T-helper 17 cell (primary cell): ENCODE measurements at places on chromosomes 13 and 19.

GRCh38 chr13:44620057-44620456 lies 43.9 kb upstream of the TSC22D1 start:
- DNase-seq: no peak

DNA sequence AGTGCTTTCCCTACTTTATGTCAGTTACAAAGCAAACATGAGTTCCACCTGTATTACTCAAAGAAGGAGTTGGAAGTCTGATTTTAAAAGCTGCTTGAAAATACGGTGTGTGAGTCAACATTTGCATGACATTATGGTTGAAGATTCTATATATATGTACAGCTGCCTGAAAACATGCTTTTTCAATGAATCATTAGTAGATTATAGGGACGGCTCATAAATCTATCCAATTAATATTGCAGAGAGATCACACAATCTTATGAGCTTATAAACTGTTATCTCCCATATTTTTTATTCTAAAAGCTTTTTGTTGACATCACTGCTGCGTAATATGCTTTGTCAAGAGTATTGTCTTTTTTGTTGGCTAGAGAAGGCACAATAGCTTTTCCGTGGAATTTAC lies 873.8 kb downstream of the SLITRK6 start:
- DNase-seq: no peak

DNA sequence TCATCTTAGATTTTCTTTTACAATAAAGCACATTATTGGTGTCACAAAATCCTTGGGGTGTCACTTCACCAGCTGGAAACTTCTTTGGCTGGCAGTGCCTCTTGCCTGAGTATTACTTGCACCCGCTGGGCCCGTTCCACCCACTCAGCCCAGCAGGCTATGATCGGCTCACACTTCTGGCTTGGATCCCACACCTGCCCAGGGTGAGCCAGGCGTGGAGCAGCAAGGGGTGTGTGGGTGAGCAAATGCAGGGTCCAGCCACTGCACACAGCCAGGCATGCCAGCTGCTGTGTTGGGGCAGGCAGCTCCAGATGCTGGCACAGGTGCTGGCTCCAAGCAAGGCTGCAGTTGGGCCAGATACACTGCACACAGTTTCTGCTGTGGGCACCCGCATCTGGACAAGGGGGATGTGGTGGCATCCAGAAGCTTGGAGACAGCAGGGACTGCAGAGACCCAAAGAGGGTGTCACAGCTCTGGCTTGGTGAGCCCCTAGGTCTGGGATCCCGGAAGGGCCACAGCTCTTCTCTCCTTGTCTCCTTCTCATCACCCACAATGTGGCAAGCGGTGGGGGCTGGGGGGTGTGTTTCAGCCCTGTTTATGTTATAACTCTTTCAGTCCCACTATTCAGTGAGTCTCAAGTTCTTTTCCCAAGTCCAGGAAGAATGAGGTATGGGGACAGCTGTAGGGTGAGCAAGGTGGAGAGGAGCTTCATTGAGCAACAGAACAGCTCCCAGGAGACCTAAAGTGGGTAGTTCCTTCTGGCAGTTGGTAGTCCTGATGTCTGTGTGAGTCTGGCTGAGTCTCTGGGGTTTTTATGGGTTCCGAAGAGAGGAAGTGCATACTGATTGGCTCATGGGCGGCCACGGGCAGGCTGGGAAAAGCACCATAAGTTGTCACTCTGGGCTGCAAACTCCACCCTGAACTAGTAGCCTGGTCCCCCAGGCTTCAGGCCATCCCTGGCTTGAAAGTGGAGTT lies 25.3 kb upstream of the TBC1D4 start:
- DNase-seq: no peak

DNA sequence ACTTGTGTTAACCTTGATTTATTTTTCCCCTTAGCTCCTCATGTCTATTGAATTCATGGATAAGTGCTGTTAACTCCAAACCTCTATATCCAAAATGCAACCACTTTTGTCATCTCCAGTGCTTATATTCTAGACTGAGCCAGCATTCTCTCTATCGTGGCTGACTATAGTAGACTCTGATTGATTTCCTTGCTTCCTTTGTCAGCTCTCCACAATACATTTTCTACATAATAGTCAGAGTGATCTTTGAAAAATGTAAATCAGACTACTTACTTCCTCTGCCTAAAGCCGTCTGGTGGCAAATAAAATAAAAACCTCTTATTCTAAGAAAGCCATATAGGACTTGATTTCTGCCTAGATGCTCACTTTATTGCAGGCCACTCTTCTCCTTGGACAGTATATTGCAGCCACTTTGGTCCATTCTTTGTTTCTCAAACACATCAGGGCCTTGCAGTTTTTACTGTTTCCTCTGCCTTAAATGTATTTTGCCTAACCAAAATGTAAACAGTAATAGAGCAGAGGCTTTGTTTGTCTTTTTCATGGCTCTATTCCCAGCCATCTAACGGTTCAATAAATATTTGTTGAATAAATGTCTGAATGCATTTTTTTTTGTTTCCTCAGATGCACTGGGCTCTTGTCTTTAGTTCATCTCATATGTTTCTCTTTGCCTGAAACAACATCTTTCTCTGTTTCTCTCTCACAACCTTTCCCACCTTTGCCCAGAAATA lies 243.6 kb upstream of the CSNK1A1L start:
- DNase-seq: no peak

- no peak for DNase-seq
Measured at GRCh38 chr13:104592127-104592526, 1525.9 kb upstream of the SLC10A2 start.

GRCh38 chr13:36131222-36131930 lies at the start of gene DCLK1:
DCLK1 (minus strand) TSS chr13:36131382.
- no peak for DNase-seq

- no peak for DNase-seq
Measured at GRCh38 chr13:99829593-99830239, 141.9 kb downstream of the ZIC5 start.
